ENCODE measurements at places on chromosomes 4 and X.

DNA sequence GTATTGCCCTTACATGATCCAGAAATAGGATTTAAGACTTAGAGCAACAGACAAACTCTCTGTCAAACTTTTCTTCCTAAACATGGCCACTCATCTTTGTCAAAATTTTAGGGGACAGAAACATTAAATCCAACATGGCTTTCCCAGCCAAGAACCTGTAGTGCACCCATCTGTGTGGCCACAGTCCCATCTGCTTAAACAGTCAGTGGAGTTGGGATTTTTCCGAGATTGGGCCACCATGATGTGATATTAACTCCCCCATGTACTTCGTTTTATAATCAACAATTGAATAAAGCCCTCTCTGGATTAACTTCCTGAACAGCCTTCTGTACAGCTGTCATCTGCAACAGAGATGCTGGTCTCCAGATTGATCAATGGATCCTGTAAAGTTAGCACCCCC lies 28.9 kb downstream of the TMEM144 start:
- no peak for DNase-seq

GRCh38 chrX:93120805-93121204 lies 552.6 kb downstream of the NAP1L3 start:
- no peak for DNase-seq

DNA sequence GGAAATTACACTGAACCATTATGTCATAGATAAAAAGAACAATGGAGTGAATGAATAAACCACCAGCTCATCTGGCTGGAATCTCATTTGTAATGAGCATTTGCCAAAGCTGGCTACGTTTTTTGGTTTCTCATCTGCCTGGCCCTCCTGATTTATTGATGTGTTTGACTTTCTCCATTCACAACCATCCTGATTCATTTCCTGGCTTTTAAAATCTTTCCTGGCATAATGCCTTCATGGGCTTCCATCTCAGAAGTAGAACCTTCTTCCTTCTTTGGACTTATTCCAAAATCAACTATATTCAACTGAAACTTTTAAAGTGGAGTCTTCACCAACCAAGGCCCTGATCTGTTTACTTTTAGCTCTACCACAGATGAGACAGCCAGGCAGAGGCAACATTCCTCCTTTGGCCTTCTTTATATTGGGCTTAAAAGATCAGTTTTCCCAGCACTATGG lies 36.0 kb upstream of the ARSJ start:
- DNase-seq = peak; percentile 83

DNA sequence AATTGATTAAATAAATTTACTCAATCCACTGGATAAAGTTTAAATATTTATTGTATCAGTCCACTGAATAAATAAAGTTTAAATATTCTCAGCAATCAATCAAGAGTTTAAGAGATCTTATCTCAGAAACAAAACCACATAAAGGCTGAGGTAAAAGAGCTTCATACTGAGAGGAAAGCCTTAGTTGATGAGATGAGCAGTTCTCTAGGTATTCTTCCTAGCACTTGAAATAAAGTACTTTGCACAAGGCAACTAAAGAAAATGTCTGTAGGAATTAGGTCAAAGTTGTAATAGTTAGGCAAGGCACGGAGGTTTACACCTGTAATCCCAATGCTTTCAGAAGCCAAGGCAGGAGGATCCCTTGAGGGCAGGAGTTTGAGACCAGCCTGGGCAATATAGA lies 63.5 kb downstream of the UCHL1 start:
- DNase-seq = no peak

DNA sequence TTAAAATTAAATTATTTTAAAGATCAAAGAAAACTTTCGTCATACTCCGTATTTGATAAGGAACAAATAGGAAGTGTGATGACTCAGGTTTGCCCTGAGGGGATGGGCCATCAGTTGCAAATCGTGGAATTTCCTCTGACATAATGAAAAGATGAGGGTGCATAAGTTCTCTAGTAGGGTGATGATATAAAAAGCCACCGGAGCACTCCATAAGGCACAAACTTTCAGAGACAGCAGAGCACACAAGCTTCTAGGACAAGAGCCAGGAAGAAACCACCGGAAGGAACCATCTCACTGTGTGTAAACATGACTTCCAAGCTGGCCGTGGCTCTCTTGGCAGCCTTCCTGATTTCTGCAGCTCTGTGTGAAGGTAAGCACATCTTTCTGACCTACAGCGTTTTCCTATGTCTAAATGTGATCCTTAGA lies at the start of gene CXCL8:
Gene CXCL8 (plus strand): TSS at position 217 of the 426 bp plus-strand sequence. CDS start 90 bp downstream, at position 307.
- DNase-seq = no peak

- DNase-seq = no peak
Observed at GRCh38 chr4:106038012-106038411, 142.7 kb downstream of the NPNT start.

DNA sequence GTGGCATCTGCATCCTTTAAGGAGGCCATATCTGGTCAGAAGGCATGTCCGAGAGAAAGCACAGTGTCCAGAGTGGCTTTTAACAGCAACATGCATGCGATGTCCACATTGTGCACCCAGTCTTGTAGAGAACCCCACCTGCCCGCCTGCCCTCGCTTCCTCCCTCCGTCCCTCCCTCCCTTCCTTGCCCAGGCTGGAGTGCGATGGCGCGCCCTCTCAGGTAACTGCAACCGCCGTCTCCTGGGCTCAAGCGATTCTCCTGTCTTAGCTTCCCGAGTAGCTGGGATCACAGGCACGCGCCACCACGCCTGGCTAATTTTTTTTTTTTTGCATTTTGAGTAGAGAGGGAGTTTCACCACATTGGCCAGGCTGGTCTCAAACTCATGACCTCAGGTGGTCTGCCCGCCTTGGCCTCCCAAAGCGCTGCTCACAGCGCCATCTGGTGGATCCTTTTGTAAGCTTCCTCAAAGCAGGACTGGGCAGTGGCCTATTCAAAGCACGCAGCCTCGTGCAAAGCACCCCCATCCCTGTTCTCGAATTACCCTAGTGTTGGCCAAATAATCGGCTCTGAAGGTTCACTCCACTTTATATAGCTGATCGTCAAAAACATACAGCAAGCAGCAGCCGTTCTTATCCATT lies 15.0 kb downstream of the BRCC3 start:
- DNase-seq = no peak

- no peak for DNase-seq
Observed at GRCh38 chr4:25061602-25062001, 30.9 kb upstream of the LGI2 start.

GRCh38 chr4:84498203-84498934 lies 723 bp downstream of the NKX6-1 start:
- no peak for DNase-seq

- DNase-seq = no peak
Observed at GRCh38 chr4:52421811-52422213, 237.3 kb downstream of the USP46 start.

- DNase-seq = no peak
Observed at GRCh38 chrX:150303386-150304097, 59.6 kb upstream of the MAMLD1 start.

DNA sequence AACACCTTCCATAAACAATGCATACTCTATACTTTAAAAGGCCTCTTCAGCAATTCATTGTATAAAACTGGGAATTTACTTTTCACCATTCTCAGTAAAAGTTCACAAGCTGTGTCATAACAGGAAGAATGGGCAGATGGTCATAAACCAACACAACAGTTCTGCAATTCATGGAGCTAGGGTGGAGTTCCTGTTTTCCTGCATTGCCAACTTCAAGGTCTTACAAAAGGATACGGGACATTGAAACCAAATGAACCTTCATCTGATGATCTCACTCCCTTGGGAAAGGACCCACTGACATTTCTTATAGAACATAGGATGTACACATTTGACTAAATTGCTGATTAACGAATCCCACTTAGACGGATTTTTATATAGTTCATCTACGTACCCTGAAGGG lies 4.1 kb downstream of the KDR start:
- no peak for DNase-seq

- peak; percentile 75 for DNase-seq
Observed at GRCh38 chr4:183261953-183262775, 57.9 kb downstream of the CLDN22 start.

Measured in HTR-8/SVneo (cell line).